ENCODE measurements at places on chromosomes 4 and X. TPM values are rescaled to one million over a fixed set of nuclear protein-coding genes. Genes with fewer than 3 reads are reported as not detected.

PABPC1L2A gene
- total RNA-seq: 3.8 TPM

GRCh38 chrX:40101430-40101802 is 3.7 kb upstream of the BCOR start:
- H3K4me1 ChIP-seq: peaks cover 3% of the 10 kb centered on the region
- no peak for DNase-seq
- peaks cover 4% of the 10 kb centered on the region for H3K27me3 ChIP-seq
- H3K27ac ChIP-seq: no peak overlapping the region
- H3K4me3 ChIP-seq: no peak overlapping the region

GRCh38 chr4:25560605-25561004 is 95.0 kb upstream of the SLC34A2 start:
- no peak for DNase-seq
- H3K4me1 ChIP-seq: no peaks in the 10 kb centered on the region
- H3K27me3 ChIP-seq: peaks cover 1% of the 10 kb centered on the region

GRCh38 chr4:14215116-14215770 is 587.7 kb upstream of the BOD1L1 start:
- no peak overlapping the region for H3K27ac ChIP-seq
- DNase-seq: no peak
- no peak overlapping the region for H3K4me3 ChIP-seq
- no peaks in the 10 kb centered on the region for H3K4me1 ChIP-seq
- H3K27me3 ChIP-seq: peaks cover 2% of the 10 kb centered on the region

BMX gene
- total RNA-seq: 0.74 TPM

EGF gene
- 15.0 TPM for total RNA-seq

DNA sequence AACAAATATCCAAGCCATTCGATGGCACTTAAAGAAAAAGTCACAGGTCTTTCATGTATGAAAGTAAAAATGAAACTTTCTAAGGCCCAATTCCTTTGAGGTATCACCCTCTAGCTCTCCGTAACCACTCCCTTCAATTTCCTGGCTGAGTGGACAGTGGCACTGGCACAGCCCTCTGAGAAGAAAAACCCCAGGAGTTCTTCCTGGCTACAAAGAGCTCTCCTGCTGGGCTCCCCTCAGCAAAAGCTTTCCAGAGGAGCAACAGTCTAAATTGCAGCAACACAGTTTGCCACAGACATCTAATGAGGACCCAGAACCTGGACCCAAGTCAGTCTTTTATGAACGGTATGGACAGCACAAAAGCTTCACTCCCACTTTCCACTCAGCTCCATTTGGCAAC is 71.8 kb downstream of the FUNDC1 start:
- no peaks in the 10 kb centered on the region for H3K36me3 ChIP-seq
- no peak overlapping the region for H3K27ac ChIP-seq
- DNase-seq: no peak
- peaks cover 1% of the 10 kb centered on the region for H3K27me3 ChIP-seq
- H3K4me3 ChIP-seq: no peak overlapping the region

LRCH2 gene
- 3.7 TPM for total RNA-seq

CHRDL1 gene
- total RNA-seq: 0.28 TPM

DNA sequence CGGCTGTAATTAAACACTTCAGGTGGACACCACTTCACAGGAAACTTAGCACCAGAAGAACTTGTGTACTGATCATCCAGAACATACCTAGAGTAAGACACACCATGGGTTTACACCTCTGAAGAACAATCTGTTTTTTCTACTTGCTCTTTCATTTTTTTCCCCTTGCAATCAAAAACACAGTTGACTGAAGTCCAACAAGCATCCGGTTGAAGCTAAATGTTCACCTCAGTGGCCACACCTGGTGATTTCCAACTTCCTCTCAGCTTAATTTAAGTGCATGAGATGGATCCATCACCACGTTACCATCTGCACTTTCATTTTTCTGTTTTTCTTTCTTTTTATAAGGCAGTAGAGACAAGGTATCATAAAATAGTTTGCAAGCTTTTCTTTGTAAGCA is 4.9 kb upstream of the TXK start:
- no peak overlapping the region for H3K27ac ChIP-seq
- no peaks in the 10 kb centered on the region for H3K4me1 ChIP-seq

BBS12 gene
- total RNA-seq: 4.6 TPM

Data from endothelial cell (in vitro differentiated cells).